ENCODE measurements at places on chromosomes 7 and 10.

GRCh38 chr7:66629222-66630062, 761 bp downstream of the KCTD7 start:
- DNase-seq = no peak

GRCh38 chr10:28256776-28257175, 46.1 kb downstream of the MPP7 start:
- peak; percentile 14 for DNase-seq

DNA sequence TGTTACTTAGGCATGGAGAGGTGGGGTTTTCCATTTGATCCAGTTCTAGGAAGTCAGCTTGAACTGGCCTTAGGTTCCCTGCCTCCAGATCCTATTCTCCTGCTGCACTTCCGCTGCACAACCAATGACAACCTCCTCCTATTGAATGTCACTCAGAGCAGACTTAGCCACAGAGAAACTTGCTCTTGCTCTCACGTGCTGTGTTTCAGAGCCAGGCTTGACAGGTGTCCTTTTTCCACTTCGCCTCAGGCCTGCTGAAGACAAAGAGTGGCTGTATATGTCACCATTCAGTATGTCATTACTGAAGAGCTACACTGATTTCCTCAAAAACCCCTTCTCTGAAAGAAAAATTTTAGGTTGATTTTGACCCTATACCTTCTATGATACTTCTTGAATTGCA, 115.4 kb upstream of the ETV1 start:
- DNase-seq = no peak

- peak; percentile 86 for DNase-seq
Measured at GRCh38 chr10:110547139-110547761, 20.2 kb upstream of the SMC3 start.

DNA sequence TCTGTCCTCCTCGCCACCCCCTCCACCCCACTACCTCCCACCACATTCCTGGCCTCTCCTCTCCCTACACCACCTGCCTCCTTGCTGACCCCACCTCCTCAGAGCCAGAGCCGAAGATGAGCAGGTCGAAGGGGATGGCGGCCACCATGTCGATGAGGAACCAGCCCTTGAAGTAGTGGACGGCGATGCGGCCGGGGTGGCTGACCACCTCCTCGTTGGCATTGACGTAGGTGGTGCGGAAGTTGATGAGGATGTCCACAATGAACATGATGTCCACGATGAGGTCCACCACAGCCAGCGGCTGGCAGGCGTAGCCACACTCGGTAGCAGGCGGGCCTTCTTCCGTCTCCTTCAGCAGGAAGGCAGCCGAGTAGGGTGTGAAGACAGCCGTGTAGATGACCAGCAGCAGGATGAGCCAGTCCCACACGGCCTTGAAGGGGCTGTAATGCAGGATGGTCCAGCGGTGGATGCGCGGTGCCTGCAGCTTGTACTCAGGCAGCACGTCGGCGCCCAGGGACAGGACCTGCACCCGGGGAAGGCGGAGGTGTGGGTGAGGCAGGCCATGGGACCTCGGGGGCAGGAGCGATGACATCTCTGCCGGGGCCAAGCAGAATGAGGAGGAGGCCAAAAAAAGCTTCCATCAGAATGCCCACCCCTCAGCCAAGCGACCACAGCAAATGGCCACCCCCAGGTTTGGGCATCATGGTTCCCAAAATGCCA, 25.6 kb downstream of the KCNH2 start:
- DNase-seq = no peak

DNA sequence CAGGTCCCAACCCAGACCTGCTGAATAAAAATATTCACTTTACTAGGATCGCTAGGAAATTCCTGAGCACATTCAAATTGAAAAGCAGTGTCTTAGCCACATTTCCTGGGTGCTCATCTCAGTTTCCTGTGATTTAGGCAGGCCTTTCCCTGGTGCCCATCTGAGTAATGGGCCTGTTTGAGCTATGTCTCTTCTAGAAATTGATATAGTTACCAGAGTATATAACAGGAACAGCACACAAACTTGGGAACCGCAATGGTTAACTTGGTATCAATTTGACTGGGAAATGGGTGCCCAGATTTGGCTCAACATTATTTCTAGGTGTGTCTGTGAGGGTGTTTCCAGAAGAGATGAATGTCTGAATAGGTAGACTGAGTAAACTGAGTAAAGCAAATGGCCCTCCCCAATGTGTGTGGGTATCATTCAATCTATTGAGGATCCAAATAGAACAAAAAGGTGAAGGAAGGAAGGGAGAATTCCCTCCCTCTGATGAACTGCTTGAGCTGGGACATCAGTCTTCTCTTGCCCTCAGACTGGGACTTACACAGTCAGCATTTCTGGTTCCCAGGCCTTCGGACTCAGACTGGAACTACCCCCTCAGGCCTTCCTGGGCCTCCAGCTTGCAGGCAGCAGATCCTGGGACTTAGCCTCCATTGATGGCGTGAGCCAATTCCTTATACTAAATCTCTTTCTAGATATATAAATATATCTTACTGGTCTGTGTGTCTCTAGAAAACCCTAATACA, 99.1 kb downstream of the CCDC71L start:
- DNase-seq = no peak

GRCh38 chr10:32047881-32048280, 8.3 kb downstream of the KIF5B start:
- DNase-seq = no peak

DNA sequence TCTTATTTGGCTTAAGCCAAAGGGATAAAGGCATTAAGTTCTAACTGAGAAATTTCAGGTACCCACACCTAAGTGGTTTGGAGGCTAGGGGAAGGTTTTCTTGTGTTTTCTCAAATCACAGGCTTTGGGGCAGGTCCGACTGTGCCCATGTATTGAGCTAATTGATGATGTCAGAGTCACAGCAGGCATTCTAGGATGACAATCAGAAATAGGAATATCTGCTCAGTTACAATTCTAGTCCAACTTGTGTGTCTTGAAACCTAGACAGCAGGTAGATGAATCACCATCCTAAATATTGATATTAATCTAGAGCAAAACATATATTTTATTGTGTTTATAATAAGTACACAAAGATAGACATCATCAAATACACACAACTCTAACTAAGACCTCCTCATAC, 2.3 kb upstream of the FHIP2A start:
- DNase-seq = no peak

DNA sequence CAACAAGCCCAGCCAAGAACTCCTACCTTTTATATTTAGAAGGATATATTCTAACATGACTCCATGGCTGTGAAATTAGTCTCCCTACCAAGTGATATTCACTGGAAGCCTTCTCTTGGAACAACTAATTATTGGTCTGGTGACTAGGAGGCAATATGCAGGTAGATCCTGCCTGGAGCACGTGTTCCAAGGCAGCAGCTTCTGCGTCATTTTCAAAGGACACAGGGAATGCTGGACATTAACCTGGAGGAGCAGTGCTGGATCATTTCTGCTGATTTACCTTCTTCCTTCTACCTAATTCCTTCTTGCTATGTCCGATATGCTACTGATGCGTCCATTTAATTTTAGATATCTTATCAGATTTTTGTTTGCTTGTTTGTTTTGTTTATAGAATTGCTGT, 5.6 kb downstream of the AKR1D1 start:
- no peak for DNase-seq

GRCh38 chr7:8204339-8205030, 57.5 kb downstream of the ICA1 start:
- DNase-seq = no peak

DNA sequence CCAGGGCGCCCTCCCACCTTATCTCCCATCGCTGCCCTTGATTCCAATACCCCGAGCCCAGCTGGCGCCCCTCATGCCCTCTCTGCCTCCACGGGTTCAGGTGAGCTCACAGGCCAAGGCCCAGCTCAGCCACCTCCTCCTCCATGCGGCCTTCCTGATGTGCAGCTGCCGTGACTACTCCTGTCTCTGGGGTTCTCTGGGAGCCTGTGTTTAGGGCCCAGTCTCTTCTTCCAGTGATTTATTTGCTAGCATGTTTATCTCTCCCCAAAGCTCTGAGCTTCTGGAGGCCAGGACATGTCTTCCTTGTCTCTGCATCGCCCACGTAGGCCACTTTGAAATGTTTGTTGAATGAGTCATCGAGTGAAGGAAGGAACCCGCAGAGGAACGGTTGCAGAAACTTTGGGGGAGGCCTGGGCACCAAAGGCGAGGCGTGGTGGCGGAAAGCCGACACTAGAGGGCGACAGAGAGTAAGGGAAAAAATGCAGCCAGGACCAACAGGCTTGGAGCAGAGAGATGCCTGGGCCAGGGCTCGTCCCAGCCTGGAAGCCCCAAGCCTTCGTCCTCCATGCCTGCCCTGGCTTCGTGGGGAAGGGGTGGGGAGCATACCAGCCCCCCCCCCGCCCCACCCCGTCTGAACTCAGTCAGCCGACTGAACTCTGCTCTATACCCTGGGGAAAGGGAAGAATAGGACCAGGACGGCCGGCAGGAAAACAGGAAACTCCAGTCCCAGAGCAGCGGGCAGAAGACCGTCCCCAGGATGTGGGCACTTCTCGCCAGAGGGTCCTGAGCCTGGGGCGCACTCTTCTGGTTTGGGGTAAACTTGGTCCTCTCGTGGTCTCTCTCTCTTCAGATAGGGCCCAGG, 10.9 kb upstream of the HSPB1 start:
- DNase-seq = peak; percentile 98

- DNase-seq = peak; percentile 26
Measured at GRCh38 chr7:108294595-108294994, 161.6 kb downstream of the NRCAM start.

DNA sequence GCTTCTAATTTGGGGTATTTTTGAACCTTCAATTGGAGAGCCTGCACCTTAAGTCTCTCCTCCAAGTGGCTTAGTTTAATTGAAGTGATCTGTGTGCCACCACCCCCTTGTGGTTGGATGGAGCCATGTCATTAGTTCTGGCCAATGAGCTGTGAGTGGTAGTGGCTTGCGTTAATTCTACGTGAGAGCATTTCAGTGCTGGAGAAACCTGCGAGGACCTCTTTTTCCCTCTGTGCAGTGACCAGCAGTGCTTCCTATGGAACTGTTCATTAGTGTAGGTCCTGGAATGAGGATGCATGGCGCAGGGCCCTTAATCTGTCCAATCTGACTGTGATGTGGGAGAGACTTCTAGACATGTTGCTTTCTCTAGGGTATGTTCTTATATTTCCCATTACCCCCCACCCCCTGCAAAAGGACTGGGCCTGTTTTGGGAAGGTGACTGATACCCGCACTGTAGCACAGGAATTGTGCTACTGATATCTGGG, 3.8 kb downstream of the HILPDA start:
- peak; percentile 69 for DNase-seq

GRCh38 chr7:24291271-24291670, 7.3 kb downstream of the NPY start:
- no peak for DNase-seq

GRCh38 chr10:2488446-2489005, 578.8 kb upstream of the PFKP start:
- no peak for DNase-seq

DNA sequence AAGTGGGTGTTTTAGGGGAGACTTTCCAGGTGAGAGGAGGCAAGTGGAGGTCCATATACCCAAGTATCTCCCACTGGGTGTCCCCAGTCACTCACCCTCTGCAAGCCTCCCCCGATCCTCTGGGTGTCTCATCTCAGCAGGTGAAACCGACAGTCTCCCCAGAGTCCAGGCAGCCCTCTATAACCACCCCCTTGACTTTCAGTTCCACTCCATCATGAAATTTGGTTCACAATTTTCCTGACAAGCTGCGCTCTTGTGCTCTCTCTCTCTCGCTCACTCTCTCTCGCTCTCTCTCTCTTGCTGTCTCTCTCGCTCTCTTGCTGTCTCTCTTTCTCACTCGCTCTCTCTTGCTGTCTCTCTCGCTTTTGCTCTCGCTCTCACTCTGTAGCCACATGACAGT, 8.1 kb upstream of the RABGEF1 start:
- DNase-seq = no peak

DNA sequence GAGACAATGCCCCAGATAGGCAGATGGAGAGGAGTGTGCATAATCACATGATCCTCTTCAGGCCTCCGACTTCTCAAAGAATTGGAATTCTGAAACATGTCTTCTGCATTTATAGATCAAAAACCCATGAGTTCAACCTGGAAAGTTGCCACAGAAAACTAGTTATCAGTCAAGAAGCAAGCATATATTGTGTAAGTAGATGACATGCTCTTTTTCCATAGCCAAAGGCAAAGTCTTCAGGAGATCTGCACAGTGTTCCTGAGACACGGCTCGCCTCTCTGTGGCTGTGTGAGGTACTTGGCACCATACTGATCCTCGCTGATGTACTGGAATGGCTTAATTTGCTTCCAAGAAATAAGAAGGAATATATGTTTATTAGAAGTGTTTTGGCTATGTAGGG, 213.5 kb upstream of the MKI67 start:
- no peak for DNase-seq

DNA sequence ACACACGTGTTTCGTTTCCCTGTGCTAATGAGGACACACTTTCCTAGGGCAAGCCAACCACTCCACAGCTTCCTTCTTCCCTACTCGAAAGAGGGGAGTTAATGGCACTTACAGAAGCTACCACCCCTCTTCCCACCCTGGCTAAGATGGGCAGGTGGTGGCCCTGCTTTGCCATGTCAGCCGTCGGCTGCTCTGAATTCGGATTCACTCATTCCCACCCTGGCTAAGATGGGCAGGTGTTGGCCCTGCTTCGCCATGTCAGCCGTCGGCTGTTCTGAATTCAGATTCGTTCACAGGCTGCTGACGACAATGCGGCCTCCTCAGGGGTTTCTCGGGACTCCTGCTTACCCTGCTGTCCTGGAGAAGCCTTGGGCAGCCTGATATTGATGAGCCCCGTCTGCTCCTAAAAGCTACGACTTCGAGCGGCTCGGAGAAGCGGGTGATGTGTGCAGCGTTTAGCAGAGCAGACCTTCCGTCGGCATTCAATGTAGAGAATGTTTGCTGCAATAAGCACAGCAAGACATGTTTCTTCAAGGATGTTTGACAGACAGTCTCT, 56.2 kb upstream of the PPP2R2D start:
- no peak for DNase-seq

DNA sequence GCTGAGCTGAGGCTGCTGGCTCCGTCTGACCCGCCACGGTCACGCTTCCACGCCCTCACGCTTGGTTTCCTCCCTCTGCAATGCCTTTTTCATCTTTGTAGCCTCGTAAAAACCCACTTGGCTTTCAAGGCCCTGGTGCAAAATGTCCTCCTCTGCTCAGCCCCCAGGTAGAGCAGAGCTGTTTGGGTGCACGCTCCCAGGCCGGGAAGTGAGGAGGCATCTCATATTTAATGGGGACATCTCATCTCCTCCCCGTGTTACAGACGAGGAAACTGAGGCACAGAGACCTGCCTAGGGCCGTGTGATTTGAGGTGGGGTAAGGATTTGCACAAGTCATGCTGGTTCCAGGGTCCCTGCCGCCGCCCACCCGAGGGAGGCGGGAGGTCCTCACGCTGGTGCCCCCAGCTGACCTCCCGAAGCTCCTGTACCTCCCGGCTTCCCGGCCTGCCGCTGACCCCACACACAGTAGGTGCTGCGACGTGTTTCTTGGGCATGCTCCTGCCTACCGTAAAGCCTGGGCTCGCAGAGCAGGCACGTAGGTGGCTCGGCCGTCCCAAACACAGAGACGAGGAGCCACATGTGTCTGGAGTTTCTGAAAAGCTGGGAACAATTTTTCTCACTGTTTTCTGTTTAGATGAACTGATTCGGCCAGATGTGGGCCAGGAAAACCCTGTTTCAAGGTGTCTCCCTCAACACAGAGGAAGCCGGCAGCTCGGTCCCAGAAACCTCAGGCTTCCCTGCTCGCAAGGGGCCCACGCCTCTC, 11.5 kb downstream of the FOXL3 start:
- DNase-seq = no peak

GRCh38 chr7:95471071-95471470, 14.7 kb upstream of the ASB4 start:
- no peak for DNase-seq
